Endothelial cell (in vitro differentiated cells): ENCODE measurements at places on chromosomes 5 and 9.
A peak's percentile ranks its signal among the peaks of the same experiment; 100 is the strongest.

DNA sequence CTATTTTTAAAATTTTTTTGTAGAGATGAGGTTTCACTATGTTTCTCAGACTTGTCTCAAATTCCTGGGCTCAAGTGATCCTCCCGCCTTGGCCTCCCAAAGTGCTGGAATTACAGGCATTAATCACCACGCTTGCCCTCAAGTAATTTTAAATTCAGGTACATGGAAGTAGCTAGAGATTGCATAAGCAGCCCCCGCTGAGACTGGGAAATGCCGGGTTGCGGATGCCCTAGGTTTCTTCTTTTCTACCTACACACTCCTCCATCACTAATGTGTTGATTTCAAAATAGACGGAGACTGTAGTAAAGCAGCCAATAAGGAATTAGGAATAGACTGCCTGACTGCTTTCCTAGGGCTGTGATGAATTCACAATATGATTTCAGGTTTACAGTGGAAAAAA is 202.4 kb downstream of the FANCC start:
- H3K27ac ChIP-seq: no peak overlapping the region
- peaks cover 5% of the 10 kb centered on the region for H3K36me3 ChIP-seq
- H3K27me3 ChIP-seq: no peaks in the 10 kb centered on the region
- no peak overlapping the region for H3K4me3 ChIP-seq
- no peaks in the 10 kb centered on the region for H3K4me1 ChIP-seq
- DNase-seq: no peak

- DNase-seq: no peak
- H3K36me3 ChIP-seq: peaks cover 38% of the 10 kb centered on the region
- H3K27me3 ChIP-seq: peaks cover 6% of the 10 kb centered on the region
- peaks cover 8% of the 10 kb centered on the region for H3K4me1 ChIP-seq
- H3K27ac ChIP-seq: peak overlapping the region; percentile 26
Measured at GRCh38 chr9:128995791-128996190, 32.3 kb downstream of the SH3GLB2 start.

DNA sequence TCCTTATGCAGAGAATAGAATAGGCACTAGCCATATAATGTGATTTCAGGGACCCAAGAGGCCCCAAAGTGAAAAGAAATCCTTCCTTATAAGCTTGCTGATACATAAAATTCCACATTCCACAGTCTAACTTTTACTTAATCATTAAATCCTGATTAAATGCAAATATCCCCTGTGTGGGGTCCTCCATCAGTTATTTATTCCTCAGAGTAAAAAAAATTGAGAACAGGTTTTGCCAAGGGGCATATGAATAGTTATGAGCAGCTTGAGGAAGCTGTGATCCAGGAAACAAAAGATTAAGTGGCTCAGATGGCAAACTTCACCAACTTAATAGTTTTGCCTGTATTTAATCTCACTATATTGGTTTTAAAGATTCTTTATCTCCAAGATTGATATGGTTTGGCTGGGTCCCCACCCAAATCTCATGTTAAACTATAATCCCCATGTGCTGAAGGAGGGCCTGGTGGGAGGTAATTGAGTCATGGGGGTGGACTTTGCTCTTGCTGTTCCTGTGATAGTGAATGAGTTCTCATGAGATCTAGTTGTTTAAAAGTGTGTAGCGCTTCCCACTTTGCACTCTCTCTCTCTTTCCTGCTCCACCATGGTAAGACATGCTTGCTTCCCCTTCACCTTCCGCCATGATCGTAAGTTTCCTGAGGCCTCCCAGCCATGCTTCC is 324.9 kb downstream of the NPR3 start:
- no peaks in the 10 kb centered on the region for H3K27me3 ChIP-seq
- no peak for DNase-seq
- no peaks in the 10 kb centered on the region for H3K4me1 ChIP-seq
- H3K27ac ChIP-seq: no peak overlapping the region

DNA sequence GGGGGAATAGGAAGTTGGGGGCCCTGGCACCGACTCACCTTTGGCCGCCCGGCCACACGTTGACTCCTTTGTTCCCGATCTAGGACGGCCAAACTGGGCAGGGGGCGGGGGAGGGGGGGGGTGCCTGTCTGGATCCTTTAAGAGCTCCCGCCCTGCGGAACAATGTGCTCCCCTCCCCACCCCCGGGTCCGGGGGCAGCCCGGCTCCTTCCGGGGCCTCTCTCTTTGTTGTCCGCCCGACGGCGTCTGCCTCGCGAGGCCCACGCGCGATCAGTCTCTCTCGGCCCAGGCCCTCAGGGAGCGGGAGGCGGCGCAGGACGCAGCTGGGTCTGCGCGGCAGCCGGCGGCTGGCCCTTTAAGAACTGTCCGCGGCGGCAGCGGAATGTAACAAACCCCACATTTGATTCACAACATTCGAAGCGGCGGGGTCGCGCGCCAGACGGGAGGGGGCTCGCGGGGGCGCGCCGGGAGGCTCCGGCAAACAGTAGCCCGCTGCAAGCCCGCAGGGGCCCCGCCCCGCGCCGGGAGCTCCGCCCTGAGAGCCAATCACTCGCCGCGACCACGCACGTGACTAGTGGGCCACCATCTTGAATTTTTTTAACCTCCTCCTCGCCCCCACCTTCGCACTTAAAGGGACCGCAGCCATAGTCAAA is at the start of gene RNF44:
TSS of gene RNF44 (minus strand) at position 501 of the 652 bp plus-strand sequence. CDS start 4,930 bp downstream, outside the sequence.
- peak within 1 kb of the TSS; percentile 96 for H3K4me3 ChIP-seq
- peak; percentile 98 for DNase-seq
- peaks cover 23% of the 10 kb centered on the region for H3K27me3 ChIP-seq

DNA sequence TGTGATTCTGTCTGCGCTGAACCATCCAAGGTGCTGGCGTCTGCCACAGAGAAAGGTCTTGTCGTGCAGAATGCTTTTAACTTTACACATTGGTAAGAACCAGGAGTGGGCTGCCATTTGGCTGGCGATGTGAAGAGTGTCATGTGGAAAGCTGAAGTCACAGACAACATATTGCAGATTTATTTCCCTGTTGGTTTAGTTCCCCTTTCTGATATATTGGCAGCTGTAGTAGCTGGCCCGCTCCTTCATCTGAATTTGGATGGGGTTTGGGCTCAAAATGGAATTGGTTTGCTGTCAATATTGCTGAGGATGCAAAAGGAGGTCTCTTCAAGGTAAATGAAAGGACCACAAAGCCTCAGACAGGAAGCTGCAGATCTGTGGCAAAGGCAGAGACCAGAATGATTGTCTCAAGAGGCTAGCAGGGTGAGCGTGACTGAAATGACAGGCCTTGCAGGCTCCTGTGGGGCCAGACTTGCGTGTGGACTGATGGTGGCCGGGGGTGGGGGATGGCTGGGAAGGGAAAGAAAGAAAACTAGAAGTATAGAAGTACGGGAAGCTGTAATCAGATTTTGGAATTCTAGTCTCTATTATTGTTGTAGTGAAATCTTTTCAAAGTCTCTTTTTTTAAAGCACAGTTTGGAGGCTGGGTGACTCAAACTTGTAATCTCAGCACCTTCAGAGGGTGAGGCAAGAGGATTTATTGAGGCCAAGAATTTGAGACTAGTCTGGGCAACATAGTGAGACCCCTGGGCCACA is 25.1 kb upstream of the CD180 start:
- no peaks in the 10 kb centered on the region for H3K4me1 ChIP-seq
- no peak overlapping the region for H3K4me3 ChIP-seq
- peaks cover 5% of the 10 kb centered on the region for H3K27me3 ChIP-seq
- no peak for DNase-seq

DNA sequence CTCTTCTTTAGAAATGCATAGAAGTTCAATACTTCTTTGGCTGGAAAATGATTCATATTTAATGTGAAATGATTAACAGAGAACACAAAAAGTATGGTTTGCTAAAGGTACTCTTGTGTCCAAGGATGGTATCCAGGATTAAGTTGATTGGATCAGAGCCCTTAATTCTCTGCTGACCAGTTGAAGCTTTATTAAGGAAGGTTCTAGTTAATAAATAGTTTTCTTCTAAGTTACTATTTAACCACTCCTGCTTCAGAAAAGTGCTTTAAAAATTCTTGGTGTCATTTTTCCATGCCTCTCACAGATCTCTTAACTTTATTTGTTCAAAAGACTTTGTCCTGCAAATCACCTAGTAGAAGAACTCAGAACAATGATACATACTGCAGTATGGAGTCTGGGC is 134.3 kb downstream of the MEF2C start:
- H3K27ac ChIP-seq: peak overlapping the region; percentile 31
- H3K4me3 ChIP-seq: no peak overlapping the region
- DNase-seq: no peak
- H3K27me3 ChIP-seq: no peaks in the 10 kb centered on the region

DNA sequence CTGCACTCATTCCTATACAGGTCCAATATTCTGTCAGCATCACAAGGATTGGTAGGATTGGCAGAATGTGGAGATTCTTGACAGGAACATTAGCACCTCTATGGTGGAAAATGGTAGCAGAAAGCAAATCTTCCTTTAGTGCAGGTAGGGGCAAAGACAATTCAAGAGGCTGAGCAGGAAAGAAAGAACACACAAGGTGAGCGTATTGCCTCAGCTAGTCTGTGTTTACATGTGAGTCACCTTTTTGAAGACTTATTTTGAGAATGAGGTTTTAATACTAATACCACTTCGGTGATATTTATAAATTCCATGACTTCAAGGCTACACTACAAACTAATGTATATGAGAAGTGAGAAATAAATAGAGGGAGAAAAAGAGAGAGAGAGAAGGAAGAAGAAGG is 717.0 kb downstream of the BRINP1 start:
- no peak overlapping the region for H3K27ac ChIP-seq
- no peaks in the 10 kb centered on the region for H3K4me1 ChIP-seq
- no peak overlapping the region for H3K4me3 ChIP-seq
- DNase-seq: no peak
- peaks cover 2% of the 10 kb centered on the region for H3K27me3 ChIP-seq
- no peaks in the 10 kb centered on the region for H3K36me3 ChIP-seq

DNA sequence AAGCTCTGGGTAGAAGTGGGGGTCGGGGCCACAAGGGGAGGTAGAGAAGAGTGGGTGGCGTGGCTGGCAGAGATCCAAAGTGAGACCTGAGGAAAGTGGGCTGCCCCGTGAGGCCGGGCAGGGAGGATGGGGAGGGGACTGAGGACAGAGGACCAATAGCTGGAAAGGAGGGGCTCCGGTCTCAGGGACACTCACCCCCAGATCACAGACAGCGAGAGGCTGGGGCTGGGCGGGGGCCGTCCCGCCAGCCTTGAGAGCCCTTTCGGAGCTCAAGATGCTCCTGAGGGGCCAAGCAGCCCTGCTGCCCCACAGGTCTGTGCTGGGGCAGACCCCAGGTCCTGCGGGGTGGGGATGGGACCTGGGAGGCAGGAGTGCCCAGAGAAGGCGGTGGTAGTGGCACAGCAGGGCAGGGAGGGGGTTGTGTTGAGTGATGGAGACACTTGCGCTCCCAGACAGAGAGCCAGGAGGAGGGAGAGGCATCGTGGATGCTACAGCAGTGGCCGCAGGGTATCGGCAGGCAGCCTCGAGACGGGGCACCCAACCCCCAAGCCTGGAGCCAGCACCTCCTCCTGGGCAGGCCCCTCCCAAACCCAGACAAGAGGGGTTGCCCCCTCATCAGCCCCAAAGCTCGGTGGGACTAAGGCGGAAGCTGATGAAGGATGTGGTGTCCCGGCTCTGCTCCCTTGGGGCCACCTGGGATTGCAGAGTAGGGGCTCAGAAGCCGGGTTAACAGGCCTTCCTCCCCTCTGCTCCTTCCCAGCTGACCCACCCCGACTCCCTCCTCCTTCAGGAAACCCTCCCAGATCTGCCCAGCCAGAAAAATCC is 3.4 kb downstream of the SARDH start:
- peak overlapping the region; percentile 33 for H3K4me3 ChIP-seq
- peaks cover 3% of the 10 kb centered on the region for H3K4me1 ChIP-seq
- peaks cover 4% of the 10 kb centered on the region for H3K27me3 ChIP-seq
- DNase-seq: no peak
- H3K36me3 ChIP-seq: peaks cover 4% of the 10 kb centered on the region
- no peak overlapping the region for H3K27ac ChIP-seq

- no peak overlapping the region for H3K27ac ChIP-seq
- no peaks in the 10 kb centered on the region for H3K27me3 ChIP-seq
- H3K4me3 ChIP-seq: no peak overlapping the region
- no peak for DNase-seq
Measured at GRCh38 chr5:54822324-54822687, 163.1 kb downstream of the ESM1 start.

- peaks cover 13% of the 10 kb centered on the region for H3K27me3 ChIP-seq
- peak within 1 kb of the TSS; percentile 86 for H3K4me3 ChIP-seq
- peaks cover 38% of the 10 kb centered on the region for H3K4me1 ChIP-seq
- DNase-seq: peak; percentile 63
- peak within 1 kb of the TSS; percentile 76 for H3K27ac ChIP-seq
Measured at GRCh38 chr9:4666042-4666699, at the start of gene SPATA6L. Gene SPATA6L, minus strand, starts transcription at chr9:4666480. Its CDS starts 230 bp downstream, at chr9:4666250.
